ENCODE measurements at places on chromosomes 12 and 14.

DNA sequence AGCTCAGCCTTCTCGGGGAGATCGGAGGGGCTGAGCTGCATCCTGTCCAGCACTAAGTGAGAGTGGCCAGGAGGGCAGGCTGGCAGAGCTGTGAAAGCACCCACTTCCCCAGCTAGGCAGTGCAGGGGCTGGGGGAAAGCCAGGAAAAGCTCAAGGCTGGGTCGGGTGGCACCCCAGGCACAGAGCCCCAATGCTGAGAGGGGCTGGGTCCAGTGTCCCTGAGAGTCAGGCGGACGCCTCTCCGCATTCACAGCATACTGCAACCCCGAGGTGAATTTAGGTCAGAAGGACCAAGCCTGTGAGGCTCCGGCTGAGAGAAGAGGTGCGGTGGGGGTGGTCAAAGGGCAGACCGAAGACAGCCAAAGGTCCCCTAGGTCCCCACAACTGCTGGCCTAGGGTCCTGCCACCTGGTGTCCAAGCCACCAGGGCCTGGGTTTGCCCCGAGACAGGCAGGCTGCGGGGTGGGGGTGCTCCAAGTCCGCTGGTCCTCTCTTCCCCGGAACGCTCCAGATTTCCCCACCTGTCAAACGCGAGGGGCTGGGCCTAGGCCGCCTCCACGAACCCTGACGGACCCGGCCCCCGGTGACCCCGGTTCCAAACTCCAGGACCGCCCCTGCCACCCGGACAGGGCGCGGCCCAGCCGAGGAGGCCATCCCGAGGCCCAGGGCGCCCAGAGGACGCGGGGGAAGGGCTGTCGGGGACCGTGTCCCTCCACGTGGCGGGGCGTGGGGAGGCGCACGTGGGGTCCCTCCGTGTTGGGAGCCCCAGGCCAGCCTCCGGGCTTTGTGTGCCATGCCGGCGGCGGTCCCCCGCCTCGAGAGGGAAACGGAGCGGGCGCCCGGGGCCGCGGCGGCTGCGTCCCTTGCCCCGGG is 527 bp downstream of the CAMKK2 start:
- no peaks in the 10 kb centered on the region for H3K36me3 ChIP-seq
- peaks cover 30% of the 10 kb centered on the region for H3K4me1 ChIP-seq
- H3K27me3 ChIP-seq = no peaks in the 10 kb centered on the region

DNA sequence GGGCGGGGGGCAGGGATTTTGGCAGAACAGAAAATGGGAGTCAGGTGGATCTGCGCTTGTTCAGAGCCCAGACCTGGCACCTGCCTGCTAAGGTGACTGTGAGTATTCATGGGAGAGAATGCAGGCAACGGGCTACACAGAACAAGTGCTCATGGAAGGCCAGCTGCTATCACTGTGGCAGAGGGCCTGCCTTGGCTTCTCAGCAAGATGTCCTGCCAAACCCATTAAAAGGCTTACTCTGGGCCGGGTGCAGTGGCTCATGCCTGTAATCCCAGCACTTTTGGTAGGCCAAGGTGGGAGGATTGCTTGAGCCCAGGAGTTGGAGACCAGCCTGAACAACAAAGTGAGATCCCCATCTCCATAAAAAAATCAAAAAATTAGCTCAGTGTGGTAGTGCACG is 21.0 kb downstream of the DIO3 start:
- no peaks in the 10 kb centered on the region for H3K4me1 ChIP-seq
- H3K27me3 ChIP-seq = peaks cover 14% of the 10 kb centered on the region
- H3K4me3 ChIP-seq = no peak overlapping the region
- DNase-seq = no peak

DNA sequence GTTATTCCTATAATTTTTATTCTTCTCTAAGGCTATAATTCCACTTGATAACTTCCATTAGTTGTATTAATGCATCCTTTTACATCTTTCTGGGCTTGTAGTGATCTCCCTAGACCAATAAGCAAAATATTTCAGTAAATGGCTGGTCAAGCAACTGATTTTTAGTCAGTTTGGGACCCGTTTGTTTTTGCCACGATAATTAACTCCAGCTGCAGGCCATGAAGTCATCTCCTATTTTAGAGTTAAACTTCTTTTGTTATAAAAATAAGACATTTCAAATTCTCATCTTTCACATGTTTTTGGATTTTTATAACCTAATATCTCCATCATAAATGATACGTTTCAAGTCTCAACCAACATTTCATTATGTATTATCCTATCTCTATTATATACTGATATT is 49.4 kb downstream of the MAGOHB start:
- no peak overlapping the region for H3K4me3 ChIP-seq
- no peaks in the 10 kb centered on the region for H3K27me3 ChIP-seq
- H3K36me3 ChIP-seq = no peaks in the 10 kb centered on the region

DNA sequence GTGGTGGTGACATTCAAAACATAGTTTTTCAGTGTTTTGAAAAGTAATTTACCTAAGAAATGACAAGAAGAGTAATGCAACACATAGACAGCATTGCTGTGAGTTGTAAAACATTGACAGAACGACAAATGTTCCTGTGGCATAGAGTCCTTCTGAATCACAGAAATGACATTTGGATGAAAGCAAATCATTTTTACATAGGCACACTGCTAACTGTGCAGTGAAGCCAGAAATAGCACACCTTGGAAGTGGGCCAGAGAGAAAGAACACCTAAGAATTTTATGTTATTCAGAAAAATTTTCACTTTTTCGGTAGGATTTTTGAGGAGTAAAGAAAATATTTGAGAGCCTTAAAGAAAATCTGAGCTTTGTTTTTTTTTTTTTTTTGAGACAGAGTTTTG is 100.6 kb downstream of the ANO4 start:
- no peak for DNase-seq
- H3K27ac ChIP-seq = no peak overlapping the region
- no peaks in the 10 kb centered on the region for H3K4me1 ChIP-seq

All from suprapubic skin (tissue), 4 donors.